Colonic mucosa (tissue), 4 donors: ENCODE measurements at places on chromosomes 1 and 21.

GRCh38 chr1:50272912-50273311 lies 150.3 kb downstream of the DMRTA2 start:
- DNase-seq: no peak

DNA sequence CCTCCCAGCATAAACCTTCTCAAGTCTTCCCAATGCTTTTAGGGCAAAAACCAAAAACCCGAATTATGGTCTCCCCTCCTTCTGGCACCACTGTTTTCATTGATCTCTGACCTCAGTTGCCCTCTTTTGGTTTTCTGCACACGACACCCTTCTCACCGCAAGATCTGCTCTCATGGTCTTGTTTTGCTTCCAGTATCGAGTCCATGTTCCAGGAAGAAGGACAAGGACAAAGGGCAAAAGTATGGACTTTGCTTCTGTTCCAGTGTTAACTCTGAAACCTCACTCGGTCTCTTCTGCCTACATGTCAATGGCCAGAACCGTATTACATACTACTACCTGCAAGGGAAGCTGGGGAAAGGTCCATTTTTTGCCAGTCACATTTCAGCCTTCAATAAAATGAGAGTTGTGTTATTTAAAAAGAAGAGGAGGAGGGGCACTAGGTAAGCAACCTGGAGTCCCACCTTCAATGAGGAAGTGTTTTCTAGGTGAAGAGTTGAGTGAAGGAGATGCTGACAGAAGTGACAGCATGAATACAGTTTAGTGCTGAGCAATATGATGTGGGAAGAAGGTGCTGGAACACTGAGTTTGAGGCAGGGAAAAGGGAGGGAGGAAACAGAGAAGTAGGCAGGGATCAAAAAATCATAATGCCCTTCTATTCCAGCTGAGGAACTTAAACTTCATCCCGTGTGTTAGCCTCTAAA lies 183.4 kb downstream of the FGGY start:
- no peak for DNase-seq

DNA sequence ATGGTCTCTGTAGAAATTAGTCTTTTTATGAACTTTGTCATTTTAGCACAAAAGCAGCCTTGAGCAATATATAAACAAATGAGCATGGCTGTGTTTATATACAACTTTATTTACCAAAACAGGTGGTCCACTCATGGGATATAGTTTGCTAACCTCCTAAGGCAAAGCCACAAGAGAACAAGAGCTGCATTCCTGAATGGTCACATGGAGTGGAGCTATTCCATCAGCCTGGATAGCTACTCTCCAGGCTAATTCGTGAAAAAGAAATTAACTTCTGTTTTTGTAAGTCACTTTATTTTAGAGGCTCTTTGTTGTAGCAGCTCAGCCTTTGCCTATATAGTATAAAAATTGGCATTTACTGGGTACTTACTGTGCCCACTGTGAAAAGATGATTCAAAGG lies 163.3 kb upstream of the FAM78B start:
- no peak for DNase-seq

DNA sequence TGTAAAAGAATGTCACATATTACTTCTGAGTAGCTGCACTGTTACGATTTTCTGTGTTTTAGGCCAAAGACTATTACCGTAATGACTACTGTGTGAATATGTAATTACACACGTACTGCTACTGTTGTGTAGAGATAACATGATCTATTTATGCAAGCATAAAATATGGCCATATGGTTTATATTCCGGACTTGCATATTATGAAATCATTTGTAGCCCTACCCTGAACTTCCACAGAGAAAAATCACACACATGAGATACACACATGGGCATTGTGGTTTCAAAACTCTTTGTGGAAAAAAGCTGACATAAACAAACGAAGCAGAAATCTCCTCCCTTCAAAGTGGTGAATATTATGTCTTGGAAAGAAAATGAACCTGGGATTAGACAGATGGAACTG lies 373.0 kb upstream of the ADAMTS5 start:
- no peak for DNase-seq

DNA sequence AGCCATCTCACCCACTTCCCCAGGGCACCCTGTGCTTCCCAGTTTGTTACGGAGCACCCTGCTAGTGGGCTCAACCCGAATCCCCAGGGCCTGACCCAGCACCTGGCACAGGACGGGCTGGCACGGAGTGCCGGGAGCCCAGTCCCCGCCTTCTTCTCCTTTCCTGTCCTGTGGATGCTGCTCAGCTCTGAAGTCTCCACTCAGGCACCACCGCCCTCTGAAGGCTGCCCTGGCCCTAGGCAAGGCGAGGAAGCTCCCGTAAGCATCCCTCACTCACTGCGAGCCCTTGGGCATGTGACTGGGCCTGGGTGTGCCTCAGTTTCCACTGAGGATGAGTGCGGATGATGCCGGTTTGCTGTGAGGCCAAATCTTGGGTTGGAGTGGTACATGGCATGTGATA lies 21.8 kb downstream of the SLC1A7 start:
- DNase-seq: no peak

- DNase-seq: no peak
These were observed 11.1 kb downstream of the PEA15 start for GRCh38 chr1:160216301-160216700.

GRCh38 chr1:225774281-225775147 lies 3.1 kb upstream of the SRP9 start:
- DNase-seq: no peak

DNA sequence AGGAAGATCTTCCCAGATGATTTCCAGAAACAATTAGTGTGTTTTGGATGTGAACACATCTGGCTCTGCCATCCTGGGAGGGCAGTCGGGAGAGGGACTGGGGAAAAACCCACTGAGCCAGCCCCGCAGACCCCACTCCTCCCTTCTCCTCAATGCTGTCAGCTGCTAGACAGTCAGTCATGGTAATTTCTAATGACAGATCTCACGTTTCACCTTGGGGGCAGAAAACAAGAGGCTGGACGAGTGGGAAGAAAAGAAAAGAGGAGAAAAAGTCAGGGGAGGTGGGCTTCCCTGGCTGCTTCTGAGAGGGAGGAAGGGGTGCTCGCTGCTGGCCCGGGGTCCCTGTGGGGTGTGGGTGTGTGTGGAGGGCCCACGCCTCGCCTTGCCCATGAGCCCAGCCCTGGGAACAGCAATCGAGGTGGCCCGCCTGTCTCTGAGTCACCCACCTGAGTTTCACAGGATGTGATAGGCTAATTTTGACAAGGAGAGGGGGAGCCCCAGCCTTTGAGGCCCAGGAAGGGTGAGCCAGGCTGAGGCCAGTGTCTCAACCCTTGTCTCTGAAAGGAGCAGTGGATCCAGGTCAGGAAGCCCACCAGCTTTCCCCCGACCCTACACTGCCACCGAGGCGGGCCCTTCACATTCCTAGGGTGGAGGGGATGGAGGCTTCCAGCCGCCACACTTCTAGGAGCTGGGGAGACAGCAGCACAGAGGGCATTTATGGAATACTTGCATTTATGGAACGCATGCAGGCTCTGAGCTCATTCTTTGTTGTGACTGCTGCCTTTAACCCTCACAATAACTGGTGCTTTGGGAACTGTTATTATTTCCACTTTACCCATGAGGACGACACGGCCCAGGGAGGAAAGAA lies 49.1 kb upstream of the IFNLR1 start:
- DNase-seq: no peak

DNA sequence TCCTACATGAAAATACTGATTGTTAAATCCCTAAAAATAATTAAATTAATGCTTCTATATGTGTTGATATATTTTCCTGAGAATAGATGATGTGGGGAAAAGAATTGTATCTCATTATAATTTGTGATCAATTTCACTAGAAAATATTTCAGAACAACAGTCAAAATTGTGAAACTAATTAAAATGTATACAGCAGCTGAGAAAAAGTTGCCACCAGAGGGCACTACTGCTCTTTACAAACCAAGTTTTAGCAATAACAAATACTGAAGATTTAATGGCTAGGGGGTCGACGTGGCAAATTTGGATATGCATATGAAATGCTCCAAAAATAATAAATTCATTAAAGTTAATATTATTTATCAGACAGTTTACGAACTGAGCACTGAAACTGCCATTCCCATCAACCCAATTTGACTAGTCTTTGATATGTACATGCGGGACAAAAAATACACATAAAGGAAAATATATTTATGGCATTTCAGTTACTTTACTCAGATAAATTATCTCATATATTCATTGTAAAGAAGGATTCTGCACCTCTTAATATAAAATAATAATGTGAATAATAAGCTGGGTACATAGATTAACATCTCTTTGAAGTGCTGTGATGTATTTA lies 96.3 kb upstream of the TMPRSS15 start:
- DNase-seq: peak; percentile 30

DNA sequence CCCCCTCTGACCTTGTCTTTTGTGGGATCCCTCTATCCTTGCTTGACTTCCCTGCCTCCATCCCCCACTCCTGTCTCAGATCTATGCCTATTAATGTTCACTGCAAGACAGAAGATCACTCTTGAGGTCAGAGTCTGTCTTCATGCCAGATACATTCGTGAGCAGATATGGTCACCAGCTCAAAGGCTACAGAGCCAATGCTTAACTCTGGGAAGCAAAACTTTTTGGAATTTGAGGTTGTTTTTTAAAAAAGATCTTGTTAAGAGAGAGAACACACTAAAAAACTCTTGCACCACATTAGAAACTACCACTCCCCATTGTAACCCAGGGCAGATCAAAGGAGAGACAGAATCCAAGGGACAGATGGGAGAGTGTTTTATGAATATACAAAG lies 17.1 kb upstream of the A3GALT2 start:
- no peak for DNase-seq

DNA sequence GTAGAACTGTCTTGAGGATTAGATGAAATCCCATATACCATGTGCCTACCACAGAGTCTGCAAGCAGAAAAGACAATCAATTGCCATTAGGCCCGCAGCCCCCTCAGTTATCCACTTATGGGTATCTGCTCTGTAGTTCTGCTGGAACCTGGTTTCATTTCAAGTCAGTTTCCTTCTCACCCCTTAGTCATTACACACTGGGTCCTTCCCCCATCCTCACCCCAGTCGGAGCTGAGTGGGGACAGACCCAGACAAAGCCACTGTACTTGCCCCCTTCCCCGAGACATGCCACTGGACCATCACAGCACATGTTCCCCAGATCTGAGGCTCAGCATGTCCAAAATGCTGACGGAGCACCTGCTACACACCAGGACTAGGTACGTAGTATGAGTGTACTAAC lies 21.2 kb downstream of the PGLYRP3 start:
- DNase-seq: no peak

DNA sequence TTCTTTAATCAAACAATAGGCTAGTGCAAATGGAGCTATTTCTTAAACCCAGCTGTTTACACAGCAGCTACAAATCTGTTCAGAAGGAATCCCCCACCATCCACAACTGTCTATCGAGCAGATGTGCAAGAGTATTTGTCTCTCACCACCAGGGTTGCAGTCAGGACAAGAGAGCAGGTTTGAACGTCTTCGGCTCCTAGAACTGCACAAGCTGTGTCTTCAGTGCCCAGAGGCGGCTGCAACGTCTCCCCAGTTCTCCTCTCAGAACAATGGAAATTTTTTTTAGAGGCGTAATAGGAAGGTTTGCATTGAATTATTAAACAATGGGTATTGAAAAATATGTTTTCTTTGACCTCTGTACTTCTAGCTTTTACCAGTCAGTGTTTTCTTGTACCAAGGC lies 7.3 kb downstream of the OVAAL start:
- DNase-seq: no peak

DNA sequence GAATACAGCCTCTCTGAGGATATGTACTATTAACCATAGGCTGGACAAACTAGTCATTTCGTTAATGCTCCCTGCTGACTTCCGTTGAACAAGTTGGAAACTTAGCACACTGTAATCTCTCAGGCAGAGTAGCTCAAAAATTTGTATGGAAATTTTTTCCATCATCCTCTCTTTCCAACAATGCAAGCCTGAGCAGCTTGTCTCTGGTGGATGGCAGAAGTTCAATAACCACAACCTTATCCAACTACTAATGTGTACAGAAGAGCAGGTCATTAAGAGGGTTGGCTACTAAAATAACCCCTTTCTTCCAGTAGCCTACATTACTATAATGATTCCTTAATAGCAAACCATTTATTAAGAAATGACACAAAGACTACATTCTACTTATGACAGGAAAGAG lies 262.3 kb downstream of the NFIA start:
- DNase-seq: no peak

DNA sequence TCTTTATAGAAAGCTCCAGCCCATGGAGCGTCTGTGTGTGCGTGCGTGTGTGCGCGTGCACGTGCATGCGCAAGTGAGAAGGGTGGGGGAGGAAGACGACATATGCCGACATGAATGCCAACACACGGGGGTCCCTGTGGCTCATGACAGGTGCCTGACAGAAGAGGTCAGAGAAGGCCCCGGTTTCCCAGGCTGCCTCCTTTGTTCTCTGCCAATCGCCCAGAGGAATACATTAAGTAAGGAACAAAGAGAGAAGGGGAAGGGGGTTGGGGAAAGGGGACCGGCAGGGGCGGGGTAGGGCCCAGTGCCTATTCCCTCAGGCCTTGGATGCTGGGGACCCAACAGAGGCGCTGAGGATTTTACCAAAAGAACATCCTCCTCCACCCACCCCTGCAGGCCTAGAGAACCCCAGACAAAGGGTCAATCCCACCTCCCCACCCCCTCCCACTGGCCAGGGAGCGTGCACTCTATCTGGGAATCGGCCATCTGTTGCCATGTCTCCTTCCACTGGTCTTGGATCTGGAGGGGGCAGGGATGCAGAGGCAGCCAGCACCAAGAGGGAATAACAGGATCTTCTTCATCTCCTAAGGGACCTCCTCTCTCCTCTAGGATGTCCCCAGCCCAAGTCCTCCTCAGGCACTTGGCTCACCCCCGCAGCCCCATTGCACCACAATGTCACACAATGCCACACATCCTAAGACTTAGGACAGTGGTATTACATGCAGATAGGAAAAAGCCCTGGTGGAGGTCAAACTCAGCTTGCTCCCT lies 39.4 kb downstream of the PIK3C2B start:
- no peak for DNase-seq

- no peak for DNase-seq
These were observed 11.8 kb upstream of the RALGPS2 start for GRCh38 chr1:178713259-178713658.

GRCh38 chr1:231949277-231950091 lies 322.9 kb downstream of the DISC1 start:
- DNase-seq: no peak

GRCh38 chr1:162550925-162551324 lies 10.6 kb upstream of the UAP1 start:
- DNase-seq: no peak

DNA sequence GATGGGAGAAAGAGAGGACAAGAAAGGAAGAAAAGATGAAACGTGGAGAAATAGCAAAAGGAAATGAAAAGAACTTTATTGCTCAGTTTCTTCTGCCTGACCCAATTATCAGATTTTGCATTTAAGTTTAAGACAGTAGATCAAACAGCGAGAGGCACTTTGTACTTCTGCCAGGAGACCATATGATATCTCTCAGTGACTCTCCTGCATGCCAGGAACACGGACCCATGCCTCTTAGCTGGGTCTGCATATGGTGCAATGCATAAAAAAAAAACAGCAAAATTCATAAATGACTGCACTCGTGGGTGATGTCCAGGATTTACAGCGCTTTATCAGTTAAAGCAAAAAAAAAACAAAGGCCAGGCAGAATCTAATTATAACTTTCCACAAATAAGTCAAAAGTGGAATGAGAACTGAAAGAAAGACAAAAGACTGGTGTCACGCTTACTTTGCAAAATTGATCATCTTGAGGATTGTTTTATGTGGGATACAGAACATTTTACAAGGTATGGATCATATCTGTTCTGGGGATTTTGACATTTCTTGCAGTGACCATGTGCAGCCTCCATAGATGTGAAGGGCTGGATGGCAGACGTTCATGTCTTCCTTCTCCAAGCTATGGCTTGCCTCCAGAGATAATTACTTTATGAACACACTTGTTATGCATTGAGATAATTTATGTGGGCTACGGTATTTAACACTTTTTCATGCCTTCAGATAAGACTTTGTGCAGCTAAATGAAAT lies 79.5 kb downstream of the RUNX1 start:
- no peak for DNase-seq
